Naive thymus-derived CD8-positive, alpha-beta T cell (primary cell): ENCODE measurements at places on chromosomes 12 and 14.

- no peak for DNase-seq
These were observed 591.0 kb upstream of the ATP2B1 start for GRCh38 chr12:90299666-90300065.

- no peak for DNase-seq
These were observed 29.1 kb downstream of the MOK start for GRCh38 chr14:102275866-102276265.

- DNase-seq, result no peak
These were observed 1.5 kb downstream of the CHURC1 start for GRCh38 chr14:64915797-64916196.

GRCh38 chr12:56601503-56601902 is 28.6 kb downstream of the BAZ2A start:
- peak; percentile 33 for DNase-seq

DNA sequence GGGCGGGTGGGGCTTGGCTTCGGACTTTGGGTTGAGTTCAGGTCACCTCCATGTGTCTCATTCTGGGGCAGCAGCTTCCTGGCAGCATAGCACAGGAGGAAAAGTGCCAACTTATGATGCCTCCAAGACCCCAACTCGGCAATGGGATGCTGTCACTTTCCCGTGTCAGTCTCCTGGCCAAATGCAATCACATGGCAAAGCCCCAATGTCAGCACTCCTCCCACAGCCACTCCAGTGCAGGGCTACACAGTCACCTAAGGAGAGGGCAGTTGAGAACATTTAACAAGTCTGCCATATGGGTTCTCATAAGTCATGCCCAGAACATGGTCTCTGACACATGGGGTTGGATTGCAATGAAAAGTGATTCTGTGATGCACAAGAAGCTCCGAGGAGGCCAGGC is 26.7 kb downstream of the ELK3 start:
- DNase-seq, result no peak

DNA sequence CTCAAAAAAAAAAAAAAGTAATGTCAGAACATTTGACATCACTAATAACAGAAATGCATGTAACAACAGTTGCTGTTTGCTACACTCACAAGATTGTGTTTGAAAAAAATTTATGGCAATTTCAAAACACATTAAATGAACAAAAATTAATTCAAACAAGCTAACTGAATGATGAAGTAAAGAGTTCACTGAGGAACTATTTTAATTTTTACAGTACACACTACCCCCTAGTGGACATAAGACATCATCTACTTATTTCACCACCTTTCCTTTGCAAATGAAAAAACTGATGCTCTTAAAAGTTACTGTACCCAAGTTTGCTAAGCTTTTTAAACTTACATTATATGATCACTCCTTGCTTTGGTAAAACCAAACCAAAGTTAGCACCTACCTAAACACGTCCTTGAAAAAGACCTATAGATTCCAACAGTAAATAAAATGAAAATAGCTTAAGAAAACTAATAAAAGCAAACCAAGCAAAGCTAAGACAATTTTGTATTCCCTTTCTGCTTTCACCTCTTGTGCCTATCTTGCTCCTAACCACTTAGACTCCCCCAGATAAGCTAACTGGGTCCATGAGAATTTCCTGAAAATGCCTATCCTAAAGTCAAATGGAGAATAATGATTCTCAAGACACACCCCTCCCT is 22.2 kb downstream of the UBE2N start:
- peak; percentile 54 for DNase-seq

GRCh38 chr12:67710582-67710981 is 62.0 kb downstream of the DYRK2 start:
- DNase-seq, result no peak

DNA sequence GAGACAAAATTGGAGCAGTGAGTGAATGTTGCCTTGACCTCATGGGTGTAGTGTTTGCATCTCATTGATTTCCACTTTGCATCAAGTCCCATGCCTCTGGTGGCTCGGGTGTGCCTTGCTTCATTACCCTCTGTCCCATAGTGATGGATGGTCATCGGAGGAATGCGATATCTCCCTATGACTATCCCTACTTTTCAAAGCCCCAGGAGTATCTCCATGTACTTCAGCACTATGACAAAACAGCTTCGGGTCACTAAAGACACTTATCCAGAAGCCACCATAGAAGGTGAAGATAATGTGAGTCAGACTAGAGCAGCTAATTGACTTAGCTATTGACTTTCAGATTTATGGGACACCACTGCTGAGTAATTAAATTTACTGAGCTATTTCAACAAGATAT is 355.1 kb upstream of the CCDC196 start:
- DNase-seq, result no peak

DNA sequence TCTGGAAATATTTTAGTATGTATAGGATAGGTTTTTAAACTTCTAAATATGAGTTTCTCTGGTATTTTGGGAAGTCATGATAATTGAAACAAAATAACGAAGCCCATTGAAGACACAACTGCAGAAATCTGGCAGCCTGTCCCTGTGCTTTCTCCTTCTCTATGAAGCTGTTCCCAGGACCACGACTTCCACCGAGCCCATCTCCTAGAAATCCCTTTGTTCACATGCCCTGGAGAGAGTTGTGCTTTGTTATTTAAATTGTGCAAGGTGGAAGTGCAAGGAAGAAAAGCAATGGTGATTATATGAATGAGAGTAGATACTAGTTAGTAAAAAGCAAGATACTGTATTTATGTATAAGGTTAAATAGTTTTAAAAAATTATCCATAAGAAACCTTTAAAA is 32.2 kb downstream of the STK38L start:
- no peak for DNase-seq

DNA sequence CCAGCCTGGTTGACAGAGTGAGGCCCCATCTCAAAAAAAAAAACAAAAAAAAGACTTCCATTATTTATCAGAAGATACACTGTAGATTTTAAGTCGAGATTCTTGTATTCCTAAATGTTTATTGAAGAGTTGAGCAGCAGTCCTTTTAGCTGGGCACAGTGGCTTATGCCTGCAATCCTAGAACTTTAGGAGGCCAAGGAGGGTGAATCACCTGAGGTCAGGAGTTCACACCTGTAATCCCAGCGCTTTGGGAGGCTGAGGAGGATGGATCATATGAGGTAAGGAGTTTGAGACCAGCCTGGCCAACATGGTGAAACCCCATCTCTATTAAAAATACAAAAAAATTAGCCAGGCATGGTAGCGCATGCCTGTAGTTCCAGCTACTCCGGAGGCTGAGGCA is 57.6 kb downstream of the HEATR5A start:
- no peak for DNase-seq

DNA sequence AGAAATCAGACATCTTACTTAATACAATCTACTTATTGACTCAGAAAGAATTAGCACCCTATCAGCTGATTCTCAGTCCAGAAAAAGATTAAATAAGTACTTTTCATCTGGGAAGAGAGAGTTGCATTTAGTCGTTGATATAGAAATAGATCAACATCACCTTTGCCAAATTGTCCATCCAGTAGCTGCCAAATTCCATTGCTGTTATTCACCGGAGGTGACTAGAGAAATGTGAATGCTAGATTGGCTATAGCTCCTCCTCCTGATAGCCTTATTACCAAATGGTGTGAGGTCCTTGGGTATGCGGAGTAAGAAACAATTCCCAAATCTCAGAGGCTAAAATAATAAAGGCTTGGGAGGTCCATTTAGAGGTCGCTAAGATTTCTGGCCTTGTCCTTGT is 723.3 kb upstream of the FLRT2 start:
- no peak for DNase-seq

DNA sequence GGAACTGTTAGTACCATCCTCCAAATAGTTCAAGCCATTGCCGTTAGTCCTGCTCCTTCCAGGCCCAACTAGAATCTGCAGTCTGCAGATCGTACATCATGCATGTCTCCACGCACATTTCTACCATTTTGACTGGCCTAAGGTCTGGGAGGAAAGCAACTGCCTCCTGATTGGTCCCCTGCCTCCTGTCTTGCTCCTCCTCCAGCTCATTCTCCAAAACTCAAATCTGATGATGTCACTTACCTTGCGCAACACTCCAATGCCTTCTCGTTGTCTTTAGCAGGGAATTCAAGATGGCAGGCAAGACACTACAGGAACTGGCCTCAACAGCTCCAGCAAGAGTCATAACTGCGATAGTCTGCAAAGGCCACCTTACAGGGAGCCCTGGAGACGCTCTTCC is 9.7 kb upstream of the HCAR1 start:
- DNase-seq, result no peak

GRCh38 chr14:76763096-76764041 is 2.1 kb downstream of the VASH1 start:
- DNase-seq, result no peak

GRCh38 chr14:32003585-32003984 is 73.5 kb upstream of the ARHGAP5 start:
- no peak for DNase-seq

DNA sequence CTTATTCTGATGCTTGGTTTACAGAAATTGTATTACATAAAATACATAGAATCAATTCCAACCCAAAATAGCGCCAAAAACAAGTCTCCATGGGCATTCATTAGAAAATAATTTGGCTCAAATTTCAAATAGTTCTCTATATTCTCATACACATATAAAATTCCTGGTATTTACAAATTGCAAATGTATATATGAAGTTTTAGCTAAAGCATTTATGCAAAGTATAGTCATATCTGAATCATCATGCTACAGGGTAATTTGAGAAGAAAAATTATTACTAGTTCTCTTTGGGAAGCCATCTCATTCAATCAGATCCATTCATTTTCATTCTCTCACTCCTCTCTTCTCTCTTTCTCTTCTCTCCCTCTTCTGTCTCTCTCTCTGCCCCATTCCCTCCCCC is 257.8 kb downstream of the DPF3 start:
- DNase-seq, result no peak

- DNase-seq, result peak; percentile 50
These were observed 81.8 kb downstream of the EMP1 start for GRCh38 chr12:13278249-13278787.

GRCh38 chr12:119695034-119695433 is 27.1 kb downstream of the PRKAB1 start:
- no peak for DNase-seq

DNA sequence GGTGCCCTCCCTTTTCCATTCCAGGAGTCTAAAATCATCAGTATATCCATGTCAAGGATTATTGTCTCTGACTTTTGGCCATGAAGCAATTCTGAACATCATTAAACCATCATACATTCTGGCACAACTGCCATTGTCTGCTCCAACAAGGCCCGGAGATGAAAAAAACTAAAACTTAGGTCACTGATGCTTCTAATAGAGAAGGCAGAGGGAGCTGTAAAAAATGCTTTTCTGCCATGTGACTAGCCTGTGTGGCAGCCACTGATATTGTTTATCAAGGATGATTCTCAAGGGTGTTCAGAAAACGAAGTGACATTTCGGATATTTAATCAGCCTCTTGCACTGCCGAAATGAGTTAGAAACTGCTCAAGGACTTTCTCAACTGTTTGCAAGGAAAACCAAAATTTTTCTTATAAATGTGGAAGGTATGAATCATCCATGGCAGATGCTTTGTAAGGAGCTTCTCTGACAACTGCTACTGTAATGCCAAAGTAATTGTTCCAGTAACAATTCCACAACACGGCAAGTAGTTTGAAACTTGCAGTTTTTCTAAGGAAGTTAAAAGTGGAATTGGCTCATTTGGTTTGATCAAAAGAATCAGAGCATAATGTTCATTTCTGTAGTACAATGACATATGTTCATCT is 1076.5 kb upstream of the FLRT2 start:
- DNase-seq, result no peak

DNA sequence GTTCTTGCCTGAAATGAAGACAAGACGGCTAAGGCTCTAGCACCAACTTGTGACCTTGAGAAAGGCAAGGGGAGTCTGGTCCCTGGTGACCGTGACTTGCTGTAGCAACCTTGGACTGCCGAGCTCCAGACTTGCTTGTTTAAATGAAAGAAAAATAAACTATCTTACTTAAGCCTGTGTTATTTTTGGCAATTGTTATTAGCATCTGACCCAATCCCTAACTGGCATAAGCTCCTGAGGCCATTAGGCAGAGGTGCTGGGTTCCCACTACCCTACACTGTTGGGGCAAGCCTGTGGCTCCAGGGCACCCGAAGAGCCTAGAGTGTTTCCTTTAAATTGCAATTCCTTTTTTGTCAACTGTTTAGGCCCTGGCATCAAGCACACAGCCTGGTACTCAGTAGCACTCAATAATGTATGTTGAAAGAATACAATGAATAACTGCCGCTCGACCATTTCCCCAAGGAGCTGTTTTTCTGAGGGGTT is 106.9 kb upstream of the HIF1A start:
- DNase-seq, result no peak

DNA sequence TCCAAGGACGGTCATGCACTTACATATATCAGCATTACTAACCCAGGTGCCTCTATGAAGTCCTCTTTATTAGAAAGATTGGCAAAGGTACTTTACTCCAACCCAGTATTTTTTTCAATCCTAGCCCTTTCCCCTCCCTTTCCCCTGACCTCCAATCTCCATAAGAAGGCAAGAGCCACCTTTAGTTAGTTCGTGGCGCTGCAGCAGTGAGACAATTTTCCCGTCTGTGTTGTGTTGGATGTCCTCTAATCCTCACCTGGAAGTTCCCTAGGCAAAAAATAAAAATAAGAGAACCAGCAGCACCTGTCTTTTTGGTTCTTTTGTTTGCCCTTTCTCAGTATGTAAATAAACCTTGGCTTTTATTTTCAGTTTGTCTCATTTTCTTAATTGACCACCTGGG is 439.6 kb upstream of the LRFN5 start:
- DNase-seq, result no peak

DNA sequence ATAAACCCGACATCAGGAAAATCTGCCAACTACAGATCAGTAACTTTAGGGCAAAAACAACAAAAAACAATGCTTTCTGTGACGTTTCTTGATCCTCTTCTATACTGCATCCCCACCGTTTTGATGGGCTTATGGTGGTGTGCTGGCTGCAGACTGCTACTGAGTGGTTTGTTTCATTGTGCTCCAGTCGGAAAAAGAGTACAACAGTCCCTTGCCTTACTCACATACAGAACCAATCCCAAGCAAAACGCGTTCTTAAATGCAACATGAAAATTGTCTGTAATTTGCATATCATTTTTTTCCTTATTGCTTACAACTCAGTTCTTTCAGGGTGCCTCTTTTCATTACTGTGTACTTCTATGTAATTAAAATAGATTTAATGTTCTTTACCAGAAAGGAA is 2.3 kb downstream of the ETV6 start:
- no peak for DNase-seq

GRCh38 chr14:105508069-105508468 is 17.0 kb downstream of the TEDC1 start:
- DNase-seq, result no peak

DNA sequence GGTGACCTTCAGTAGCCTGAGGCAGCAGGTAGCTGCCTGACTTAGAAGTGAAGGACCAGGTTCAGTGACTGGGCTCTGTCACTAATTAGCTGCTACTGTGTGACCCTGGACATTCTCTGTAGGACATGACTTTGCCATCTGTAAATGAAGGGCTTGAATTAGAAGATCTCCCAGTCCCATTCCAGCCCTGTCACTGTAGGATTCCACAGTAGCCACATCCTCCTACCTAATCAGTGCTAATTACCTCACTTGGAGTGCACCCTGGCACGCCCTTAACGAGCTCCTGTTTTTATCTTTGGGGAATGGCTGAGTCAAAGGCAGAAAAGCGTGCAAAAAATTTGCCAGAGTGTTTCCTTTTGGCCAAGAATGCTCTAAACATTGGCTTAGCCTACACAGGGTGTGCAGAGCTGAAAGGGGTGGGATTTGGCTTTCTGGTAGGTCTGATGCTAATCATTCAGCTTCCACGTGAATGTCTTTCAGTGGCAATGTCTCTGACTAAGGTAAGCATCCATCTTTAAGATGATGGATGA is 6.8 kb downstream of the NTF3 start:
- no peak for DNase-seq

- DNase-seq, result no peak
These were observed 186.9 kb downstream of the ALX1 start for GRCh38 chr12:85466890-85467289.
